Pancreas (tissue), 10 donors: ENCODE measurements at places on chromosomes 6 and 20. TPM values are rescaled to one million over a fixed set of nuclear protein-coding genes. Genes with fewer than 3 reads are reported as not detected.

Gene TREML2
- not detected for polyA plus RNA-seq

Gene FNDC1
- 0.21 TPM for polyA plus RNA-seq

Gene ZNF292
- 4.2 TPM for polyA plus RNA-seq

Gene RHAG
- not detected for polyA plus RNA-seq

DNA sequence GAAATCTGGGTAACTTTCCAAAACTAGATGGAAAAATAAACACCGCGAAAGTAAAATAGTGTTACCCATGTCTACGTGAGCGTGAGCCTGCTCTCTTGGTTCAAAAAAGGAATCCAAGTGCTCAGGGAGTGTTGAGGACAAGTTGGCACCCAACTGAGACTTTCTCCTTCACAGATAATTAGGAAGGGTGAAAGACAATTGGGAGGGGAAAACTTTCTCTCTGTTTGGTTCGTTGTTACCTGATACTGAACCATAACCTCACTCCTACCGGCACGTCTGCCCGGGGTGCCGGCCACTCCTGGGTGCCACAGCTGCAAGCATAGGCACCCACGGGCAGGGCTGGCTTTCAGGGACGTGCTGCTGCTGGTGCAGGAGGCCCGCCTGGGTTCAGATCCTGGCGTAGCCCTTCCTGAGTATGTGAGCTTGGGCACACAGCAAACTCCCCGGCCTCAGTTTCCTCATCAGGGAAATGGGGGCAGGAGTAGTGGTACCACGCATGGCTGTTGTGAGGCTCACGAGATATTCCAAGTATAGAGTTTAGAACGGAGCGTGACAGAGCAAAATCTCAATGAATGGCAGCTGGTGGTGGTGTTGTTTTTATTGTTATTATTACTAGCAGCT lies 38.2 kb upstream of the PMEPA1 start:
- DNase-seq: no peak

DNA sequence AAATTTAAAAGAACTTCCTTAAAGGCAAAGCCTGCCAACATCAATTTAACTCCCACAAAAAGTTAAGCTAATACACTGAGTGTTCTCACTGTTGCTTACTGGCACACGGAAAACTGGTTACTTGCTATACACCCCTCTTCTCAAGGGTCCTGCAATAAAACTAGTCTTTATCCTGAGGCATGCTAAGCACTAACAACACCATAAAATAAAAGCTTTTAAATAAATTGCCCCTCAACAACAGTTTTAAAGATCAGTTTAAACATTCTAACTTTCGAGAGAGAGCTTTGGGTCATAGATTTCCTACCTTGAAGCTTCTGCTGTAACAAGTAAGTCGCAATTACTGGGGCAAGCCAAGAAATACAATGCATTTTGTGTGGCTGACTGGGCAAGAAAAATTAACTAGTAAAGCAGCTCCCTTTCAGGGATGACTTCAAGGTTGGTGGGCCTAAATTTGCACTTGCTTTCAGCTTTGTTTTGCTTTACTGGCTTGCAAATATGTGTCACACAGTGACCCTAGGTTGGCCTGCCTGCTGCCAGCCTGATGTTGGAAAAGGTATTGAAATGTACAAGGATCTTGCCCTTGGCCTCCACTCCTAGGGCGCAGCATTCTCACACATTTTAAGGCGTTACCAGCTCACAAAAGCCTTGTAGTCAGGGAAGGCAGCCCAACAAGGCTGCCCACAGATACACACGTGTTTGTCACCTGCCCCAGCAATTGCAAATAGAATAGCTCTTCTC lies 4.0 kb upstream of the HEY2 start:
- peak; percentile 17 for DNase-seq

DNA sequence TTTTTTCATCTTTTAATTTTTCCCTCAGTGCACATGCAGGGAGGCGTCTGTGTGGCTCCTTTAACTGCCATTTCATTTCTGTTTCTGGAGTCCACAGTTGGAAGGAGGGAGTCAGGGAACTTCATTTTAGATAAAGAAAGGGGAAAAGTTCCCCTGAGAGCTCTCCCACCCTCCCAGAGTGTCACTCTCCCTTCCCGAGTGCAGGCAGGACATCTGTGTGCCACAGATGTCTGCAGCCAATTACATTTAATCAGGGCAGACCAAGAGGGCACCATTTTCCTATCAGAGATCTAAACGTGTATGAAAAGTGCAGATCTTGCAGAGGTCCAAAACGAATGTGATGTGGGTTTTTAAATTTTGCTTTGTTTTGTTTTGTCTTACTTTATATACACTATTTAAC lies 96.6 kb downstream of the PXDC1 start:
- no peak for DNase-seq

GRCh38 chr6:100565439-100566104 lies 100.9 kb upstream of the SIM1 start:
- DNase-seq: no peak

GRCh38 chr6:113903666-113904330 lies 46.7 kb downstream of the MARCKS start:
- peak; percentile 14 for DNase-seq

DNA sequence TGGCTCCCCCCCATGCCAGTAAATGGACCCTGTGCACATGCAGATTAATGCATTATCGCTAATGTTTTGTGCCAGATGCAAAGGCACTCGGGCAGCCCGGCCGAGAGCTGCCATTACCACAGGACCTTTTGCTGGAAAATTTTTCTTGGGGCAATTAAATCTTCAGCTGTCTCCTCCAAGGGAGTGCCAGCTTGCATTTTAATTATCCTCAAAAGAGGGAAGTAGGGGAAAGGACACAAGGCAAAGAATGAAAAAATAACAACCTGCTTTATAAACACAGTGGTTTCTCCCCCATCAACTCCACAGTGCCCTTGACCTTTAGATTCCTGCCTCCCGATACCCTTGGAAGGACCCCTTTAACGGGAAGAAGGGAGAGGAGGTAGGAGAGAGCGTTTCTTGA lies 48.2 kb downstream of the PDYN start:
- DNase-seq: no peak

DNA sequence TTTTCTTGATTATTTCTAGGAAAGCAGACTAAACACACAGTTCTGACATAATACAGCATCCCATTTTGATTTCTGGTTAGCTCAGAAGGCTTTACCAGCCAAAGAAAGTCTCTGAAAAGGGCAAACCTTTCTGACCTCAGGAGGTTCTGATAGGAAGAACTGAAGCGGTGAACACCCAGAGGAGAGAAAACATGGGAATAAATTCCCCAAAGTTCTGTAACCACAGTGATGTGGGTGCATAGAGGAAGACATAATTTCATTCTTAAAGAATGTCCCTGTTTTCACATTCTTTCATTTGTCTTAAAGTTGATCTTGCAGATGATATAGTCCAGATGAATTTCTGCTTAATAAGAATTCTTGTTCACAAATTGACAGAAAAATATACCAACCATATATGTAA lies 60.3 kb downstream of the RSPO3 start:
- DNase-seq: no peak

GRCh38 chr6:153003366-153003690 lies 819 bp upstream of the MTRF1L start:
- DNase-seq: no peak
